ENCODE measurements at places on chromosomes 6 and 20.

- DNase-seq, result no peak
These were observed 77.8 kb downstream of the ISM1 start for GRCh38 chr20:13298692-13299373.

DNA sequence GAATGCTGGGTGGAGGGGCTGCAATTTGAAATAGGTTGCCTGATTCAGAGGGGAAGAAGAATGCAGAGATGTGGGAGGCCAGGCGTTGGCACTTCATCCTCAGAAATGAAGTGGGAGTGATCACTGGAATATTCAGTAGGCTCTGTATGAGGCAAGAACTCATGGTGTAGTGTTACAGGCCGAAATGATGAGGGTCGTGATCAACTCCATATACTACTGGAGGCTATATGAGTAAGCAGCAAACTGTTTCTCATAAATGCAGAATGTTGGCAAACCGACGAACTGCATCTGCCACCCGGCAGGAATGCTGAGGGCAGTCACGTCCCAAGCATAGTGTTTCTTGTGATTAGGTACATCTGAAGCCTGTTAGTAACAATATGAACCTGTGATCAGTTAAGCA is 12.7 kb downstream of the KCNS1 start:
- DNase-seq, result no peak

DNA sequence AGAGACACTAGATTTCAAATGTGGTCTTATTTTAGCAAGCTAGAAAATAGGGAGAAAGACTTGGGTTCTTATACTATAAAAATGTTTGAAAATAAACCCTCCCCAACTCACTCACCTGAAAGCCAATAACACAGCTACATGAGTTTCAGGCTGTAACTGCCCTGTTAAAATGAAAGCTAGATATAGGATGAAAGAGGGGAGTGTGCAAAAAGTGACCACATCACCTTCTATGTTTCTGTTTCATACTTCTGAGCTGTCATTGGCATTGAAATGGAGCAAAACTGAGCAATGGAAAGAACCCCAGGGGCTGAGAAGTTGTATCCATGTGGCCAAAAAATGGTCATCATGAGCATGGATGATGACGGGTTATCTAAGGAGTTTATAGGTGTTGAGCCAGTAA is 148.1 kb upstream of the TENT5A start:
- DNase-seq, result no peak

GRCh38 chr6:119575721-119576120 is 226.2 kb upstream of the MAN1A1 start:
- DNase-seq, result peak; percentile 20

GRCh38 chr20:7505152-7505834 is 435.0 kb downstream of the HAO1 start:
- no peak for DNase-seq

DNA sequence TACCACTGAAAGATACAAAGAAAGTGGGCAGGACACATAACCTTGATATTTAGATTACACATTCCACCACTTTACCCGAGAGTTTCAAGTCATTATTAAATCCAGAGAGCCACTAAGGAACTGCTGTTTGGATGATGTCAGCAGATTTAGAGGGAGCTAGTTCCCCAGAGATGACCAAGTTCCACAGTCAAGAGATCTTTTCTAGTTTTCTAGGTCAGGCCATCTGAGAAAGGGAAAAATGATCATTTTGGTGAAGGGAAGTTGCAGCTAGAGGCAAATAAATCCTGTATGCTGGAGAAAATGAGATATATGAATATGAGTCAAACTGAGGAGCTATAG is 147.8 kb downstream of the HS3ST5 start:
- no peak for DNase-seq

DNA sequence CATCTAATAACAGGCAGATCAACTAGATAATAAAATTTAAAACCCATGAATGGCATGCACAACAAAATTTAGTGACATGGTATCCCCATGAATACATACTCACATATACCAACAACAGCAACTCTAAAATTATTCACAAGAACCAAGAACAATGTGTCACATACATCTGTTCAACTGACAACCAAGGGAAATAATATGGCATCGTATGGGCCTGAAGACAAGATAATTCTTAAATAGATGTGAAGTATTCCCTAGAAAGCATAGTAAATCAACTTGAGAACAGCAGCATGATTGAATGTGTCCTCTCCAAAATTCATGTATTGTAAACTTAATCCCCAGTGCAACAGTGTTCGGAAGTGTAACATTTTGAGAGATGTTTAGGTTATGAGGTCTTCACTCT is 635.5 kb downstream of the EYS start:
- no peak for DNase-seq

GRCh38 chr6:170524172-170524502 is 29.0 kb downstream of the PSMB1 start:
- DNase-seq, result no peak

DNA sequence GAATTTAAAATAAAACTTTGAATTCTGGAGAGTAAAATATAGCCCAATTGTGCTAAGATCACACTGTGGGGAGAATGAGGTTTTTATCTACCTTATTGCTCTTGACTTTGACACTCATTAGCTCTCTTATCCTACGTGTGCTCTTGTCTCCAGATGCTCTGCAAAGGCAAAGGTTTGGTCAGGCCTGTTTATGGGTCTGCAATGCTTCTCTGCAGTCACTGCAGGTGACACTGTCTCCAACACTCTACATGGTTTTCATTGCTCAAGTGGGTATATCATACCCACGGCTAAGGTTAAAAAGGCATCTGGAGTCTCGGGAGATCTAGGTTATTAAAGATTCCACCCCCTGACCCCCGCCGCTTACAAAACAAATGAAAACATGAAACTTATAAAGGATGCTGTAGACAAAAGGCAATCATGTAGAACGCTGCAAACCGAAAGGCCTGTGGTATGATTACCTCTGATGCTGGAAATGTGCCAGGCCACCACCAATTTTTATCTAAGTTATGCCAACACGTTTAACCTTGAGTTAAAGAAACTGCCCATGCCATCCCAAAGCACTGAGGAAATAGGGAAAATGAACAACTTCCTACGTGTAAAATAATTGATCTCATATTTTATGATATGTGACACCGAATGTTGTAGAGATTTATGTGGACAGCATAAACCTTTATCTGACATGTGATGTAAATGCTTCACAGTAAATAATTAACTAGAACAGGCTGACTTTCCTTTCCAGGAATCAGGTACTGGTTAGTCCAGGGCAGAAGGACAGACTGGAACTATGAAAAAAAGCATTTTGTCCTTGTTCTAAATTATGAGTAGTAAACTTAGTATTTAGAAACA is 238.2 kb upstream of the NOX3 start:
- DNase-seq, result no peak
